ENCODE measurements at places on chromosomes 3 and 15.

DNA sequence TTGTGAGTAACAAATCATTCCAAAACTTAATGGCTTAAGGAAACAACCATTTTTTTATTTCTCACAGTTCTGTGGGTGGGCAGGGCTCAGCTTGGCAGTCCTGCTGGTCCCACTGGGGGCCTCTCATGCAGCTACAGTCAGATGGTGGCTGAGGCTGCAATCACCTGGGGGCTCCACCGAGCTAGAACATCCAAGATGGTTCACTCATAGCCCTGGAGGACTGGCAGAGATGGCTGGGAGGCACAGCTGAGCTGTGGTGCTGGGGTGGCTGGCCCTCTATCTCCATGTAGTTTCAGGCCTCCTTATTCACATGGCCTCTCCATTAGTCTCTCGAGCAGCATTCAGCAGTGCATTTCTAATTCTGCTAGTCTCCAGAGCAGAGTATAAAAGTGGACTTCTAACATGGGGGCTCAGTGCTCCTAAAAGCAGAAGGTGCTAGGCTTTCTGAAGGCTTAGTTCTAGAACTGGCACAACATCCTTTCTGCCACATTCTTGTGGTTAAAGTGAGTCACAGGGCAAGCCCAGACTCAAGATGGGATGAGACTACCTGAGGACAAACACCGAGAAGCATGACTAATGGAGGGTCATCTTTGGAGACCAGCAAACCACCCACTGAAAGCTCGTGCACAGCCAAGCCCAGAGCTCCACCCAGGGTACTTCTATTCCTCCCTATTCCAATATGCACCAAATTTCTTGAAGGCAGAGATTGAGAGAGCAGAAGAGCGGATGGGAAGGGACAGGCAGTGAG is 6.3 kb downstream of the CAV3 start:
- DNase-seq: peak; percentile 16

- DNase-seq: peak; percentile 0
Measured at GRCh38 chr3:165837058-165837525, at the start of gene BCHE. TSS of gene BCHE (minus strand) at chr3:165837423. CDS start at chr3:165831033, 6,390 bp downstream.

- no peak for DNase-seq
Measured at GRCh38 chr3:43073116-43073835, 32.6 kb downstream of the POMGNT2 start.

DNA sequence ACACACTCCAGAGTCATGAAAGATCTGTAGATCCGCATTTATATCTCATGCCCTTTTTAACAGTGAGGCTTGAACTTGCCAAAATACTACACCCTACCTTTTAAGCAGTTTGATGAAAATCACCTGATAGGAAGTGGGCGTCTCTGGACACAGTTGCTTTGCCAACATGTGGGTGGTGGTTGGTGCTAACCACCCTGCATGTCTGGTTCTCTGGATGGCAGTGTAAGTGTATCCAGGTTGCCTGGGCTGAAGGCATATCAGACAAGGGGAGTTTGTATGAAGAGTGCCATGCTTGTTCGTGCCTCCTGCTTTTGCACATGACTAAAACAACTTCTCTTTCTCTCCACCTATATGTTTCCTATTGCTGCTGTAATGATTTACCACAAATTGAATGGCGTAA is 159.6 kb downstream of the GHSR start:
- DNase-seq: no peak

- no peak for DNase-seq
Measured at GRCh38 chr3:172189213-172189612, 149.8 kb downstream of the FNDC3B start.

All from lung microvascular endothelial cell (primary cell).